ENCODE measurements at places on chromosomes 11 and 22. TPM values are rescaled to one million over a fixed set of nuclear protein-coding genes. Genes with fewer than 3 reads are reported as not detected.

- H3K27me3 ChIP-seq = no peaks in the 10 kb centered on the region
- no peak overlapping the region for H3K4me3 ChIP-seq
- no peaks in the 10 kb centered on the region for H3K36me3 ChIP-seq
- no peak overlapping the region for H3K27ac ChIP-seq
- DNase-seq = no peak
Observed at GRCh38 chr22:30046716-30047363, 33.4 kb upstream of the HORMAD2 start.

GRCh38 chr11:86021377-86021776, 47.5 kb downstream of the PICALM start:
- no peak overlapping the region for H3K27ac ChIP-seq
- DNase-seq = no peak
- H3K4me1 ChIP-seq = peaks cover 3% of the 10 kb centered on the region
- H3K4me3 ChIP-seq = no peak overlapping the region
- H3K27me3 ChIP-seq = no peaks in the 10 kb centered on the region

DNA sequence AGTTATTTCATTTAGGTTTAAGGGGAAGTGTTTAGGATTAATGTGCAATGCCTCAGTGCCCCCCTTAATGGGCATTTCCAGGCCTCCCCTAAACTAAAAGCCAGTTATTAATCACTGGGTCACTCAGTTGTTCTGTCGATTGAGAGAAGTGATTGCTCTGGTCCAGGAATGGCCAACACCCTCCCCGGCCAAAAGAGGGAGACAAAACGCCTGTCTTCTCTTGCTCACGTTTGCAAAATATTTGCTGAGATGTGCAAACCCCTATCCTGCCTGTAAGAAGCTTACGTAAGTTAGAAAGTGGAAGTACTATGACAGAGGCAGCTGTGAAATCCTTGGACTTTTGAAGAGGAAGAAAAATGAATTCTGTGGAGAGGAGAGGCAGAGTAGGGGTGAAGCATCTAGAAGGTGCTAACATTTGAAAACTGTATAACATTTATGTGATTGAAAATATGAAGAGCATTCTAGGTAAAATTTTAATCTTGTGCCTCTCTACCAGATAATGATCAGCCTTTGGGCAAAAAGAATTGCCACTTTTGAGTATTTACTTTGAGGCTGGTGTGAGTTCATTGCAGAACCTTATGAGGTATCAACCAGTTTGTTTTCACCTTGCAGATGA, 37.7 kb downstream of the NTM start:
- no peaks in the 10 kb centered on the region for H3K4me1 ChIP-seq
- no peaks in the 10 kb centered on the region for H3K36me3 ChIP-seq
- H3K4me3 ChIP-seq = no peak overlapping the region

DNA sequence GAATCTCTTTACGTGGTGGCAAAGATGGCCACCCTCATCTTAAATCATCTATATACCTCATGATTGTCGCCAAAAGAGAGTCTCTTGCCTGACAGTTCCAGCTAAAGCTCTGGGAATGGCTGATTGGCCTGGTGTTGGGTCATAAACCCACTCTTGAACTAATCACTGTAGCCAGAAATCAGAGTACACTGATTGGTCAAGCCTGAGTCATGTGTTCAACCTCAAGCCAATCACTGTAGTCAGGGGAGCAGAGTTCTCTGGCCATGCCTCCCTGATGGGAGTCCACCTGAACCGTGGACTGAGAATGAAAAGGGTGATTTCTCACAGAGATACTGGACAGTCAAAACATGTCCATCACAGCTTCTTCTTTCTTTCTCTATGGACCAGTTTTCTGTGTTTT, 45.8 kb downstream of the RCN1 start:
- no peak for DNase-seq
- no peak overlapping the region for H3K4me3 ChIP-seq
- no peak overlapping the region for H3K27ac ChIP-seq
- no peaks in the 10 kb centered on the region for H3K27me3 ChIP-seq
- no peaks in the 10 kb centered on the region for H3K36me3 ChIP-seq

DNA sequence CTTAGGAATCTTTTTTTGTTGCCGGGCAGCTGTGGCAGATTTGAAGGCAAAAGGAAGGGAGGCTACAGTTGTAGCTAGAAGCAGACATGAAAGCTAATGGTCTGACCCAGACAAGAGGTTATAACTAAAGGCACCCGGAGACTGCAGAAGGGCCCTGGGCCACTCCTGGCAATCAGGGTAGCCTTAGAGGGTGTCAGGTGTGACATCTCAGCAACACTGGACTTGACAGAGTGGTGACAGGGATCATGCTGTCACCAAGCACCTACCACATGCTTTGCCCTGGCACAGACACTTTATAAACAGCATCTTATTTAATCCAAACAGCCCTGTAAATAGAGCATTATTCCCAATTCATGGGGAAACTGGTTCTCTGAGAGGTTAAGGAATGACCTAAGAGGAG, 25.7 kb downstream of the TUB start:
- no peak overlapping the region for H3K27ac ChIP-seq
- no peaks in the 10 kb centered on the region for H3K4me1 ChIP-seq
- no peak overlapping the region for H3K4me3 ChIP-seq

DNA sequence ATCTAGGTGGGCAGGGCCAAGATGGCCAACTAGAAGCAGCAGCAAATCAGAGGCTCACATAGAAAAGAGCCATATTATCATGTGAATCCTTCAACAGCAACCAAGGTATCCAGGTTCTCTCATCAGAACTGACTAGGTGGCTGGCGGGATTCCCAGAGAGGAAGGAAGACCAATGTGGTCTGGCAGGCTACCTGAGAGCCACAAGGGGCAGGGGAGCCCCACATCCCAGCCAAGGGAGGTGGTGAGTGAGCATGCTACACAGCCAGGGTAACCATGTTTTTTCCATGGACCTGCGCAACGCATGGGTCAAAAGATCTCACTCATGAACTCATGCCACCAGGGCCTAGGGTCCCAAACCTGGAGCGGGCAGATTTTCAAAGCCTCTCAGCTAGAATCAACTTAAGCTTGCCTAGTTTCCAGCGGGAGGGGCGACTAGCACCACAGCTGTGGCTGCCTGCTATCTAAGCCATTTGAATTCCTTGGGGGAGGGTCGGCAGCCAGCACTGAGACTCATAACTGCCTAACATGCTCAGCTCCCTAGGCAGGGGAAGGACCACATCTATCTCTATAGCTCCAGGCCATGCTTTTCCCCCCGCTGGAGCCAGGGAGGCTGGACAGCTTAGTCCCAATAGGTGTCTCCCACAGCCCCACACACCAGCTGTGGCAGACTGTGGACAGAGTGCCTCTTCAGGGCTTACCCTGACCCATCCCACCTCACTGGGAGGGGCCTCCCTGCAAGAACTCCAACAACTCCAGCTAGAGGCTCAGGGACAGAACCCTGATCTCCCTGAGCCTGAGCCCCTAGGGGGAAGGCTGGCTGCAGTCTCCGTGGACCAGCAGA, 28.7 kb upstream of the CASP12 start:
- no peak overlapping the region for H3K4me3 ChIP-seq
- H3K27ac ChIP-seq = no peak overlapping the region
- no peaks in the 10 kb centered on the region for H3K27me3 ChIP-seq
- peaks cover 51% of the 10 kb centered on the region for H3K36me3 ChIP-seq
- H3K4me1 ChIP-seq = no peaks in the 10 kb centered on the region

GRCh38 chr11:10032935-10033334, 261.1 kb downstream of the SBF2 start:
- H3K4me1 ChIP-seq = peaks cover 22% of the 10 kb centered on the region
- H3K27me3 ChIP-seq = no peaks in the 10 kb centered on the region
- no peak overlapping the region for H3K27ac ChIP-seq
- no peak for DNase-seq

Gene PHF21A
- total RNA-seq = 102 TPM

DNA sequence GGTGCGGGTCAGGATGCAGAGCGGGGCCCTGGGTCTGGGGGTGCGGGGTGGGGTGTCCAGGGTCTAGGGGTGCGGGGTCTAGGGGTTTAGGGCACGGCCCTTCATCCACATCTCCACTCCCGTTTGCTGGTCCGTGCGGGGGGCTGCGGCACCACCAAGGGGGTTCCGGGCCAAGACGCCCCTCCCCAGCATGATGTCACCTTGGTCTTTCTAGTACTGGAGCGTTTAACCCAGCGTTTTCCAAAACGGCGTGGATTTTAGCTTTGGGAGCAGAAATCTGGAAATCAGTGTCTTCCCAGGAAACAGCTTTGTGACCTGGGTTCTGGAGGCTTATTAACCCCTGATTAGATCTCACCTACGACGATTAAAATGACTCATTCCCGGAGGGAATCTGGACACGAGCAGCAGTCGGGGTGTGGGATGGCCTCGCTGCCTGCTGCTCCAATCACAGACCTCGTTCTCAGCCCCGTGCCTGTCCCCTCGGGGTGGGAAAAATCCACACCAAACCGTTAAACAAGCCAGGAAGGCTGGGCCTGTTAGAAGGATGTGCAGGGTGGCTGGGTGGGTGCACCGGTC, 759 bp downstream of the AP2A2 start:
- peak; percentile 49 for DNase-seq
- peak overlapping the region; percentile 90 for H3K27ac ChIP-seq
- H3K4me3 ChIP-seq = peak overlapping the region; percentile 87
- H3K36me3 ChIP-seq = no peaks in the 10 kb centered on the region

DNA sequence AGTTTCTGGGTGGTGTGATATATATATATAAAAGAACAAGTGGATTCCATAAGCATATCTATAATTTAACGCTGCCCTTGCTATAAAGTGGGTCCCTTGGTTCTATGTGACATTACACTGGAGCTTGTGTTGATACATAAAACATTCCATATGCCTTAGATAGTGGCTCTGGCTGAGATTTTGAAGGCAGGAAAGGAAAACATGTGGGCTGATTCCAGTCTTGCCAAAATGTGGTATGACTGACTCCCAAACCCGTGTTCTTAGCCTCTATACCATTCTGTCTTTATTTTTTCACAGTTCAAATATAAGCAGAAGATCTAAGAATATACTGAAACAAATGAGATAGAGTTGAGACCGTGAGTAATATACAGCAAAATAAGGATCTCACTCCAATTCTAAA, 522.8 kb upstream of the LRRC4C start:
- no peaks in the 10 kb centered on the region for H3K4me1 ChIP-seq
- no peak for DNase-seq
- H3K27ac ChIP-seq = no peak overlapping the region
- H3K4me3 ChIP-seq = no peak overlapping the region
- no peaks in the 10 kb centered on the region for H3K36me3 ChIP-seq

Gene UPK3A
- total RNA-seq = 0.87 TPM

Gene MS4A4A
- not detected for total RNA-seq

Gene NLRP14
- total RNA-seq = 0.54 TPM

Gene SLC22A12
- total RNA-seq = not detected

Gene ME3
- total RNA-seq = 8.4 TPM

Gene CD248
- 95.2 TPM for total RNA-seq

DNA sequence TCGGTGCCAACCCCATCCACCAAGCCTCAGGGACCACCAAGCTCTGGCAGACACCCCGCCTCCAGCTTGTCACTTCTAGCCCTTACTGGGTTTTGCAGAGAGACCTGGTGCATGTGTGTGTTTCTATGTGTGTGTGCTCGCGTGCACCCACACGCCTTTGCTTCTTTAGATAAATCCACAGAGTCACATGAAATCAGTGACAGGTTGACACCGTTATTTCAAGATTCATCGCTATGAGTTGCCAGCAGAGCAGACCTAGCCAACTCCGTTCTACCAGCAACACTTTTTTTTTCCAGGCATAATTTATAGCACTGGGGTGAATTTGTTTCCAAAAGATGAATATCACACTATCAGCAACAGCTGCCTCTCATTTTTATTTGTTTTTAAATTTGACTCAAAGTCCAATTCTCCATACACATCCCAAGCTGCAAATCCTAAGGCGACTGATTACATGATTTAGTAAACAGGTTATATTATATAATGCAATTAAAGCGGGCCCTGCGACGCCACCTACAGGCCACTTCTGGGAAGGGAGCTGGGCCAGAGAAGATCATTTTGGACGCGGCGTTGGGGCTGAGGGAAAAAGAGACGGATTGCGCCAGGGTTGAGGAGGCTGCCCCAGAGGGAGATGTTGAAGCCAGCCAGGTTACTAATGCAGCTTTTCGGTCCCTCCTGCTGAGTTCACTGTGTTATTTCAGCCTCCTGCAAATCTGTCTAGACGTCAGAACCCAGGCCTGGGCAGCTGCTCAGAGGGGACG, 150.5 kb downstream of the FEZ1 start:
- peaks cover 3% of the 10 kb centered on the region for H3K27me3 ChIP-seq
- DNase-seq = peak; percentile 82
- no peak overlapping the region for H3K4me3 ChIP-seq
- peak overlapping the region; percentile 6 for H3K27ac ChIP-seq

DNA sequence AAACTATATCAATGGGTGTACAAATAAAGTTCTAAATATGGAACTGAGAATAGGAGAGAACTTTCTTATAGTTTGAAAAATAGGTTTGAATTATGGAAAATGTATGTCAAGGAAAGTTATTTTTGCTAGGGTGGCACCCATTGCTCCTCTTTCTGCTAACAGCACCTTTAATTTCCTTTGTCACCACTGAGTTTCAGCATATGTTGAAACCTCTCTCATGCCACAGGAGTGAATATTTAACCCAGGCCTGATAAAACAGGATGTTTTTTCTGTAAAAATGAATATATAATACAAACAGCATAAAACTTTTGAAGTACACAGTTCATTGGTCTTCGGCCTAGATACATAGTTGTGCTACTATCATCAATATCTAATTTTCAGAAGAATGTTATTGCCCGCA, 385.5 kb upstream of the ANO5 start:
- no peaks in the 10 kb centered on the region for H3K36me3 ChIP-seq
- no peaks in the 10 kb centered on the region for H3K27me3 ChIP-seq
- no peak for DNase-seq
- H3K4me3 ChIP-seq = no peak overlapping the region
- H3K27ac ChIP-seq = no peak overlapping the region
- no peaks in the 10 kb centered on the region for H3K4me1 ChIP-seq
